ENCODE measurements at places on chromosomes 13 and 19.

DNA sequence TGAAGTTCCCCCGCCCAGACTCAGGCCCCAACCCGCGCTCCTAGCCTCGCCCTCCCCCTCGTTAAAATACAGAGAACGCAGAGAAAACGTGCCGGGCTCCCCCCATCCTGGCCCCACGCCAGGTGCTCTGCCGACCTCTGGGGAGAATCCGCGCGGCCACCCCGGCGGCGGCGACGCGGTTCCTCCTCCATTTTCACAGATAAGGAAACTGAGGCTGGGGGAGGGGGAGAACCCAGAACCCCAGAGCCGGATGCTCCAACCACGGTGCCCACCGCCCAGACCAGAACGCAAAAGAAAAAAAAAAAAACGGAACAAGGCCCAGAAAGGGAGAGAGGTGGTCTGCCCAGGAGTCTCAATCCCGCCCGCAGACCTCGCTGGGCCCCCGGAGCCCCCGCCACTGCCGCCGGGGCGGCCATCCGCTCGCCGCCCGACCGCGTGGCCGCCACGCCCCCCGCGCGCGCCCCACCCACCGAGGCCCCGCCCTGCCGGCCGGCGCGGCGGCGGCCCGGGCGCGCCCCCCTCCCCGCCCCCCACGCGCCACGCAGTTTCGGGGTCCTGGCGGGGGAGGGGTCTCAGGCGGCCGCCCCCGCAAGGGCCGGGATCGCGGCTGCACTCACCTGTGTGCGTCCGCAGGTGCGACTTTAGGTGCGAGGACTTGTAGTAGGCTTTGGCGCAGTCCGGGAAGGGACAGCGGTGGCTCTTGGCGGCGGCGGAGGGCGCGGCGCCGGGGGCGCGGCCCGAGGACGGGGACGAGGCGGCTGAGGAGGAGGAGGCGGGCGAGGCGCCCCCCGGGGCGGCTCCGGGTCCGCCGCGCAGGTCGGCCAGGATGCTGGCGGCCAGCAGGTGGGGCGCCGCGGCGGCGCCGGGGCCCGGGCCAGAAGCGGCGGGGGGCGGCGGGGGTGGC, 703 bp downstream of the KLF16 start:
- no peak for DNase-seq

DNA sequence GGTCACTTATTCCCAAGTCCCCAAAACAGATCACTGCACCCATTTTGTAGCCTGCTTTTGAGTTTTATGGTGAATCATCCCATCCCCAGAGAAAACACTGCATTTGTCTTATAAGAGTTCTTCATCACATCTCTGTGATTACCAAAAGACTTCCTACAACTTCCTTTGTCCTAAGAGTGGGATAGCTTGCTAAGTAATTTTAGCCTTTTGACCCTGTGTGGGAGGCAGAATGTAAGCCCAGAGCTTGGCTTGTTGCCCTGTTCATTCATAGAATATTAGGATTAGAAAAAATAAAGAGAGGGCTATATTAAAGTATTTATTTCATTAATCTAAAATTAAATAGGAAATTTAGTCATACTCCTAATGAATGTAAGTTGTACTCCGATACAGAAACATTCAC, 213.3 kb downstream of the MZT1 start:
- no peak for DNase-seq

DNA sequence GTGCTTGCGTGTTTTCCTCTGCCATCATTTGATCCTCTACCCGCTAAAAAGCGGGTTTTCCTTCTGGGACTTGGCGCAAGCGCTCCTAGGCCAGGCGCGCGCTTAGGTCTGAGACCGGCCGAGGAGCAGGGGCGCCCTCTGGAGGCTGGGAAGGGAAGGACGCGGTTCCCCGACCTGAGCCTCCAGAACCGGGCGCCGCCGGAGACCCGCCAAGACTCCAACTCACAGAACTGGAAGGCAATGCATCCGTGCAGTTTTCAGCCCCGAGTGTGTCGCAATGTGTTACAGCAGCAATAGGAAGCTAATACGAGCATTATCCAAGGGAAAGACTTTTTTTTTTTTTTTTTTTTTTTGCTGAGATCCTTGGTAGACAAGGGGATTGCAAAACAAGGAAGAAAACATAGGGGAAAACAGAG, 190.9 kb downstream of the COL4A1 start:
- peak; percentile 21 for DNase-seq

DNA sequence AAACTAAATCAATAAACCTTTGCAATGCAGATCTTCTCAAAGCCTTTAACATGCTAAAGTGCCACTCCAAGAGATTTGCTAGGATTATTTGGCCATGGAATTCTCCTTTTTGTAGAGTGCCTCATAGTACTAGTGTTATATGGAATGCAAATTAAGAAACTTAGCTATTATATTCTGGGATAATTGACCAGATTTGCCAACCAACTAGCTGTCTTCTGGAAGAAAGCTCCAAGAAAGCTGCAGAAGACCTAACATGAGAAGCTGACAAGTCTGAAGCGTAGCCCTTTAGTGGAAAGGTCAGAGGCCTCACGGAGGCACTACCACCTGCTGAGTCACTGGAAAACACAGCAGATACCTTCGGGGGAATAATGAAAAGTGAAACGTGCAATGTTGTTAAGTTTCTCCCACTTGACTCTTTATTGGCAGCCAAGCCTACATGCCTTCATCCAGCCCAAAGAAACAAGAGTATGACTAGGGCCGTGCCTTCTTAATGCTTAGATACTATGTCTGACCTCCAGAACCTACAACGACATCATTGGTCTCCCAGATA, 29.8 kb upstream of the KATNAL1 start:
- no peak for DNase-seq

GRCh38 chr13:54852831-54853230, 1824.2 kb downstream of the OLFM4 start:
- DNase-seq = no peak

DNA sequence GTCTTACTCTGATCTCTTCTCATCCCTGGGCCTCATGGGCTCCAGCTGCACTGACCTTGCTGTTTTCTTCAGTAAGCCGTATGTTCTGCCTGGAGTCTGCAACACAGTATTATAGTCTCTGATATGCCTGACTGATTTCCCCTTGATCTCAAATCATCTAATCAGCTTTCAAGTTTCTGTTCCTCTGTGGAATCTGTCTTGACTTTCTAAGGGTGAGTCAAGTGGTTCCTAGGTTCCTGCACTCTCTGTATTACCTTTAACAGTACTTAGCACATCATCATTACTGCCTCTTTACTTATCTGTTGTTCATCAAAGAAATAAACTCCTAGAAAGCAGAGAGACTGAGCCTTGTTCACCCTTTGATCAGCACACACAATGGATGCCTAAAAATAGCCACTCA, 350.7 kb downstream of the LMO7 start:
- no peak for DNase-seq

DNA sequence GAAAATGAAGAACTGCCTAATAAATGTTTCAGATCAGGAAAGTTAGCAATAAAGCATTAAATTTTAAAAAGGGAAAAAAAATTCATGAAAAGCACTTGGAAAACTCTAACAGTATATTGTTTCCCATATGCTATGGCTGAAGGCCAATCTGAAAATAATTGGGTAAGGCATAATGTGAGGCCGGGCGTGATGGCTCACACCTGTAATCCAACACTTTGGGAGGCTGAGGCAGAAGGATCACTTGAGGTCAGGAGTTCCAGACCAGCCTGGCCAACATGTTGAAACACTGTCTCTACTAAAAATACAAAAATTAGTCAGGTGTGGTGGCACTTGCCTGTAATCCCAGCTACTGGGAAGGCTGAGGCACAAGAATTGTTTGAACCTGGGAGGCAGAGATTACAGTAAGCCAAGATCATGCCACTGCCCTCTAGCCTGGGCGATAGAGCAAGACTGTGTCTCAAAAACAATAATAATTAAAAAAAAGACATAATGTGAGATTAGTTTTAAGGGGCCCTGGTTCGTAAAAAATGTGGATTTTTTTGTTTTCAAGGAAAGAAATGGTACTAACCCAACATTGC, 15.2 kb downstream of the INTS6 start:
- DNase-seq = no peak

GRCh38 chr13:71659404-71659803, 207.6 kb downstream of the DACH1 start:
- no peak for DNase-seq

DNA sequence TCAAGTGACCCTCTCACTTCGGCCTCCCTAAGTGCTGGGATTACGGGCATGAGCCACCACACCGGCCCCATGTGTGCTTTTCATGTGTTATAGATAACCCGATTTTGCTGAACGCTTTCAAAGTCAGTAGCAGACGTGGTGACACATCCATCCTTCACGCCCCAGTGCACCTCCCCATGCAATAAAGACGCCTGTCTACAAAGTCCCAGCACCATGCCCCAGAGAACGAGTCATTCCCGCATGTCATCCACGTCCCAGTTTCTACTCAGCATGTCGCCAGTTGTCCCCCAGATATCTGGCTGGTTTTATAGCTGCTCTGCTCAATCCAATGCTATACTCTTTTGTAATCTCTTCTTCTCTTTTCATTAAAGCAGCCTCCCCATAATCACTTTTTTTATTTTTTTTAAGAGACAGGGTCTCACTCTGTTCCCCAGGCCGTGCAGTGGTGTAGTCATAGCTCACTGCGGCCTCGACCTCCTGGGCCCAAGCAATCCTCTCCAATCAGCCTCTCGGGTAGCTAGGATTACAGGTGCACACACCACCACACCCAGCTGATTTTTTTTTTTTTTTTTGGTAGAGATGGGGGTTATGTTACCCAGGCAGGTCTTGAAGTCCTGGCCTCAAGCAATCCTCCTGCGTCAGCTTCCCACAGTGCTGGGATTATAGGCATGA, 42.5 kb downstream of the DNM2 start:
- peak; percentile 47 for DNase-seq
